ENCODE measurements at places on chromosomes 16 and 17.

DNA sequence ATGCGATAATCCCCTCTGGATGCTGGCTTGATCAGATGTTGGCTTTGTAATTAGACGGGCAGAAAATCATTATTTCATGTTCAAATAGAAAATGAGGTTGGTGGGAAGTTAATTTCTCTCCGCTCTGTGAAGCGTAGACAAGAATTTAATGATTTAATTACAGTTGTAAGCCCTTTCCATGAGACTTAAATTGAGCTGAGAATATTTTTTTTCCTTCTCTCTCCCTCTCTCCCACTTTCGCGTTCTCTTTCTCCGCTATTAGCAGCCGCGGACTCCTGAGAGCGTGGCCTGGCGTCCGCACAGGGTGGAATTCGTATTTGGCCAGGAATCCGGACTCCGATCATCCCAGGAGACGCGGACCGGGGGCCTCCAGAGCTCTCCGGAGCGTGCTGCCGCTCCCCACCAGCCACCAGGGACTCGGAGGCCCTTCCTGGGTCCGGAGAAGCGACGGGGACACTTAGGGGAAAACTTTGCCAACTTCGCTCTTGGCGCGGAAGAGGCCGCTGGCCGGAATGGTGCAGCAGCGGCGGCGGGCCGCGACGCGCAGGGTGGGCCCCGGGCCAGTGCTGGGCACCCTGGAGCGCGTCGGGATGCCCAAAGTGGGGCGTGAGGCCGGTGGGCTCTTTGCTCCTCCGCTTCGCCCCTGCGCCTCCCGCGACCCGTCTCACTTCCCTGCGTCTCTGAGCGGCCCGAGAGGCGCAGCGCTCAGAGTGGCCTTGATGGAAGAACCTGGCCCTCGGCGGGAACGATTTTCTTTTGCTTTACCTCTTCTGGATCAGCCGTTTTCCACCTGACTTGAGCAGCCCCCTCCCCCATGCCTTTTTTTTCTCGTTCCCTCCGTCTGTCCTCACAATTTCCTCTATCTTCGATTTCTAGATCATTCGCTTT, 3.6 kb upstream of the IRX3 start:
- peaks cover 2% of the 10 kb centered on the region for H3K4me1 ChIP-seq
- DNase-seq: peak; percentile 69
- no peaks in the 10 kb centered on the region for H3K36me3 ChIP-seq
- H3K27ac ChIP-seq: no peak overlapping the region

GRCh38 chr16:49657736-49658465, 198.0 kb downstream of the ZNF423 start:
- no peak for DNase-seq
- no peaks in the 10 kb centered on the region for H3K4me1 ChIP-seq
- H3K27ac ChIP-seq: no peak overlapping the region
- no peaks in the 10 kb centered on the region for H3K27me3 ChIP-seq

DNA sequence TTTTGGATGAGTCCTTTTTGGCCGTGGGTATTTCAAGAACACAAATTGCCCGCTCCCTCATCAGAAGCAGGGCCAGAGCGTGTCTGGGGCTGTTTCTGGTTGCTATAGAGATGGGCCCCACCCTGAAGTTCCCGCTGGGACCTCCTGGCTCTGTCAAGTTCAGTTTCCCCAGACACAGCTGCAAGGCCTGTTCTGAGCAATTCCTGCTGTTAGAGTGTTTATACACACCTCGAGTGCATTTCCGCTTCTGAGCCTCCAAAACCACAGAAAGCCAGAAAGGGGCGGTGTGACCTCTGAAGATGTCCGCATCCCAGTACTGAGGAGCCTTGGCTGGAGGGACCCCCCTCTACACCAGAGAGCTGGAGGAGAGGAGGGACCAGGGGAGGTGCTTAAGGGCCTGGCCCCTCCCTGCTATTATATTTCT, 9.3 kb upstream of the WBP2 start:
- no peaks in the 10 kb centered on the region for H3K36me3 ChIP-seq
- peak overlapping the region; percentile 28 for H3K27ac ChIP-seq
- no peaks in the 10 kb centered on the region for H3K4me1 ChIP-seq
- H3K27me3 ChIP-seq: no peaks in the 10 kb centered on the region
- H3K4me3 ChIP-seq: no peak overlapping the region
- peak; percentile 71 for DNase-seq

DNA sequence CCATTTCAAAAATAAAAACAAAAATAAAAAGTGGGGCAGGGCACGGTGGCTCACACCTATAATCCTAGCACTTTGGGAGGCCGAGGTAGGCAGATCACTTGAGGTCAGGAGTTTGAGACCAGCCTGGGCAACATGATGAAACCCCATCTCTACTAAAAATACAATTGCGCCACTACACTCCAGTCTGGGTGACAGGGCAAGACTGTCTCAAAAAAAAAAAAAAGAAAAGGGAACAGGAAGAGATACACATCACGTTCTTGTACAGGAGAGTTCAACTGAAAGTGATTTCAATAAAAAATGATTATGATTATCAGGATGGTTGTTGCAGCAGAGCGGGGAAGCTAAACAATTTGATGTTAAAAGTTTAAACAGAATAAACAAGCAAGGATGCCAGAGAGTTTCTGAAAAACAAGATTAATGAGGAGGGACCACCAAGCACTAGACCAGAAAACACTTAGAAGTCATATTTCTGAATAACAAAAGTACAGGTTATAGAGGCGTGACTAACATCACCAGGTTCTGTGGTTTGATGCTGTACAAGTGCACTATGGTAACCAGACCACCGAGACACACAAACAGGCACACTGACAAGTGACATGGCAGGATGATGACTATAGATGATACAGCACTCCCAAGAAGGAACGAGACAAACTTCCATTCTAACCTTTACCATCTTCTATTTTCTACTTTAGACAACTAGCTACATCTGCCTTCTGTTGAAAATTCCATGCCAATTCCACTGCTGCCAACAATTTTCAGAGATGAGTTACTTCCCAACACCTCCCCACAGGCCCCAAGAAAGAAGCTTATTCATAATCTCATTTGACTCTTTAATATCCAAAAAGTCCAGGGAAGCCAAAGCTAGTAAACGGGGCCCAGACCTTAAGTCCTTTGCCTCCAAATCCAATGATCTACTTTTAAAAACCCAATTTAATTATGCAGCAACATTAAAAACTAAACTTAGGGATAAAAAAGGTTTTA, 11.8 kb downstream of the DNAJA2 start:
- no peaks in the 10 kb centered on the region for H3K4me1 ChIP-seq
- H3K27ac ChIP-seq: no peak overlapping the region
- no peaks in the 10 kb centered on the region for H3K27me3 ChIP-seq
- H3K4me3 ChIP-seq: no peak overlapping the region

DNA sequence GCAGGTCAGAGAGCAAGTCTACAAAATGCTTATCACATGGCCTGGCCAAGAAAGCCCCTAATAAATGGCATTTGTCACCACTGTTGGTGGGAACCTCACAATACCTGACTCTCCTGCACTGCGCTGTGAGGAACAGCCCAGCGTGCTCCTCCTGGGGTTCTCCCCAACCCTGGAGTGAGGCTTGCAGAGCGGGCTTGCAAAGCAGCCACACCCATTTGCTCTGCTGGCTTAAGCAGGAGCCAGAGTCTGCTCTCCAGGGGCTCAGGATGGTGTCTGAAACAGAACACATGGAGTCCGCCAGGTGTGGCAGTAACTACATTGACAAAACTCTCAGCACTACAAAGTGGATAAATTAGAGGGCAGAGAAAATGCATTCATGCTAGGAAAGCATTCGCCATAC, 331.0 kb upstream of the CCL2 start:
- no peak for DNase-seq
- no peaks in the 10 kb centered on the region for H3K36me3 ChIP-seq
- H3K4me3 ChIP-seq: no peak overlapping the region
- no peaks in the 10 kb centered on the region for H3K27me3 ChIP-seq

DNA sequence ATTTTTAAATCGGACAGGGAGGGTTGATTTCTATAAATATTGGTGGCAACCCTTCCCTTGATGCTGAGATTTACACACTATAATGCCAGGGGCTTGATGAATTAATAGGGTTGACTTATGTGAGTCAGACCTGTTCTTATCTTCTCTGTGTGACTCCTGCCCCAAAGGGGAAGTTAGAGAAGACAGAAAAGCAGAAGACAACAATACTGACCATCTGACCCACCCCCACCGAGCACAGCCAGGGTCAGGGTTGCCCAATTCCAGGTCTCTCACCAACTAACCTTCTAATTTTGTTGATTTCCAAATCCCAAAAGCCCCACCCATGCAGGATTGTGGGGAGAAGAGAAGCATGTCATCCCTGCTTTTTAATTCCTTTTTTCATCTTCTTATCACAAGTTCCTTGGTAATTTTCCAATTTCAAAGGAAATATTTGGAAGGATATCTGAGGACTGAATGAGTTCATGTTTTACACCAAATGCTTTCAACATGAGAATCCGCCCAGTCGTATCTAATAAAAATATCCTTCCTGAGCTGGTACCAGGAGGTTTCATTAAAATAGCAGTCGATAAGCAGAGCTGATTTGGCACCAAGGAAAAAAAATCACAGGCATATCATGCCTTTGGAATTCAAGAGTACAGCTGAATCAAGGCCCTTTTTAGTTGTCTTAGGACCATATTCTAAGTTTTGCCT, 603.4 kb upstream of the CDH11 start:
- DNase-seq: no peak
- H3K36me3 ChIP-seq: no peaks in the 10 kb centered on the region
- H3K4me3 ChIP-seq: no peak overlapping the region

- no peak overlapping the region for H3K4me3 ChIP-seq
- no peak for DNase-seq
- H3K4me1 ChIP-seq: no peaks in the 10 kb centered on the region
- H3K27me3 ChIP-seq: no peaks in the 10 kb centered on the region
Measured at GRCh38 chr17:17648762-17649161, 32.5 kb upstream of the RAI1 start.

- H3K36me3 ChIP-seq: no peaks in the 10 kb centered on the region
- no peaks in the 10 kb centered on the region for H3K4me1 ChIP-seq
- H3K4me3 ChIP-seq: no peak overlapping the region
- H3K27me3 ChIP-seq: no peaks in the 10 kb centered on the region
- no peak for DNase-seq
Measured at GRCh38 chr17:62732125-62732524, 76.0 kb downstream of the MARCHF10 start.

DNA sequence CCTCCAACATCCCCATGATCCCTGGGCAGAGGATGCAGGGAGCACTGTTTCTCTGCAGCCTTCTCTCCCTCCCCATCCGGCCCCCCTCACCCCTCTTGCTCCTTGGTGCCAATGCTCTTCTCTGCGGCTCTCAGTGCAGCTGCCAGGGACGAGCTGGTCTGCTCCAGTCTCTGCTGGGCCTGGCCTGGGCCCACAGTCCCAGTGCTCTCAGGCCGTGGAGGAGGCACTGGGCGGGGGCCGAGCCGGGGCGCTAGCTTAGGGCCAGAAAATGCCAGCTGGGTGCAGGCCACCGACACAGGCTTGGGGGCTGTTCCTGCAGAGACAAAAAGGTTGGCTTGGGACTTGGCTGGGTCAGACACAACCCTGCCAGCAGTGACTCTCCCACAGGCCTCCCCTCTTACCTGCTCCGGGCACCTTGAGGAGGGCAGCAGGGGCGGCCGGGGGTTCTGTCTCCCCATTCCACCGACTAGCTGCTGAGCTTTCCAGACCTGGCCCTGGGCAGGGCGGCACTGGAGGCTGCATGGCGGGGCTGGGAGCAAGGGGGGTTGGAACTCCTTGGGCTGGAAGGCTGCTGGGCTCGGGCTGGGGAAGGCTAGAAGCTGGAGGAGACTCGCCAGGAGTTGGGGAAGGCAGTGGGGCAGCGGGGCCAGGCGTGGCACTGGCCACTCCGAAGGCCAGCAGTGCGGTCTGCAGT, 13.8 kb downstream of the CASKIN2 start:
- H3K27ac ChIP-seq: peak overlapping the region; percentile 74
- no peaks in the 10 kb centered on the region for H3K4me1 ChIP-seq
- H3K27me3 ChIP-seq: no peaks in the 10 kb centered on the region
- H3K4me3 ChIP-seq: no peak overlapping the region
- no peak for DNase-seq
- H3K36me3 ChIP-seq: peaks cover 54% of the 10 kb centered on the region

DNA sequence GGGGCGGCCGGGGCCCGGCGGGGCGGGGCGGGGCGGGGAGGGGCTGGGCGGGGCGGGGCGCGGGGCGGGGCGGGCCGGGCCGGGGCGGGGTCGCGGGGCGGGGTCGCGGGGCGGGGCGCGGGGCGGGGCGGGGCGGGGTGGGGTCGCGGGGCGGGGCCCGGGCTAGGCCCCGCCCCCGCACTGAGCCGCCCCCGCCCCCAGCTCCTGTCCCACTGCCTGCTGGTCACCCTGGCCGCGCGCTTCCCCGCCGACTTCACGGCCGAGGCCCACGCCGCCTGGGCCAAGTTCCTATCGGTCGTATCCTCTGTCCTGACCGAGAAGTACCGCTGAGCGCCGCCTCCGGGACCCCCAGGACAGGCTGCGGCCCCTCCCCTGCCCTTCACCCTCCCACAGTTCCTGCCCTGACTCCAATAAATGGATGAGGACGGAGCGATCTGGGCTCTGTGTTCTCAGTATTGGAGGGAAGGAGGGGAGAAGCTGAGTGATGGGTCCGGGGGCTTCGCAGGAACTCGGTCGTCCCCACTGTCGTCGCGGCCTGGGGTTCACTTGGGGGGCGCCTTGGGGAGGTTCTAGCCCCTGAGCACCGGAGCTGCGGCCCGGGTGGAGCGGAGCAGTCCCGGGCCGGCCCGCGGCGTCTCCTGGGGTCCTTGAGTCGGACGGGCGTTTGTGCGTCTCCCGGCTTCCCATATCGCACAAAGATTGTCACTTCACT, 795 bp upstream of the HBM start:
- no peak overlapping the region for H3K4me3 ChIP-seq
- no peak for DNase-seq
- H3K4me1 ChIP-seq: peaks cover 4% of the 10 kb centered on the region
- peaks cover 19% of the 10 kb centered on the region for H3K27me3 ChIP-seq

DNA sequence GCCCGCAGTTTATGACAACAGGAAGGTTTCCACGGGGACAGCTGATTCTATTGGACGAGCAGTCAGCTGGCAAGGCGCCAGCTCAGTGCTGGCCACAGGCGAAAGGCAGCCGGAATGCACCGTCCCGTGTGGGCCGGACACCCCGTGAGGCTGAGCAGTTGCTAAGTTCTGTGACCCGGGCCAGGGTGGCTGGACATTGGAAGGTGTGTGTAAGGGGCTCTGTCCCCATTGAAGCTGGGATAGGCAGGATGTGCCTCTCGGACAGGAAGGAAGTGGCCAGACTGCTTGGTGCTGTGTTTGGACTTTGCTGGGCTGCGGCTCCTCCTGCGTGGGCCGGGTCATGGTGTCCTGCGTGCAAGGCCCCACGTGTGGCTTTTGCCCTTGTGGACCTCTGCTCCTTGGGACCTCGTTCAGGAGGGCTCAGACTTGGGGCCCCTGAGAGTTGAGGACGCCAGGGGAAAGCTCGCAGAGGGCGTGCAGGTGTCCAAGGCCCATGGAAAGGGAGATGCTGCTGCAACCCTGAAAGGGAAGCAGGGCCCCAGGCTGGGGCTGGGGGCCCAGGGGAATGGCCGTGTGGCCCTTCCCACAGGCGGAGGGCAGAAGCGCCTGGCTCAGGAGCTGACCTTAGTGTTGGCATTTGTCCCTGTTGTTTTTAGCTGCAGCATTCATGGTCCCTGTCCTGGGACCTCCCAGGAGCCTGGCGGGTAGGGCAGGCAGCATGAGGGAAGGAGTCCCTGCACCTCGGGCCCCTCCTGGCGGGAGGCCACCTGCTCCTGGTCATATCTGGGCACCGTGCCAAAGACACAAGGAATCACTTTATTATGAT, 10.0 kb downstream of the BAIAP2 start:
- H3K27me3 ChIP-seq: no peaks in the 10 kb centered on the region
- H3K4me3 ChIP-seq: peak overlapping the region; percentile 40
- peak overlapping the region; percentile 83 for H3K27ac ChIP-seq
- DNase-seq: peak; percentile 97
- no peaks in the 10 kb centered on the region for H3K4me1 ChIP-seq

GRCh38 chr16:11298143-11298900, 17.2 kb upstream of the PRM1 start:
- no peak overlapping the region for H3K4me3 ChIP-seq
- H3K27me3 ChIP-seq: no peaks in the 10 kb centered on the region
- H3K27ac ChIP-seq: peak overlapping the region; percentile 36
- DNase-seq: no peak
